PC-9 (cell line): ENCODE measurements at places on chromosomes 12 and 14.

DNA sequence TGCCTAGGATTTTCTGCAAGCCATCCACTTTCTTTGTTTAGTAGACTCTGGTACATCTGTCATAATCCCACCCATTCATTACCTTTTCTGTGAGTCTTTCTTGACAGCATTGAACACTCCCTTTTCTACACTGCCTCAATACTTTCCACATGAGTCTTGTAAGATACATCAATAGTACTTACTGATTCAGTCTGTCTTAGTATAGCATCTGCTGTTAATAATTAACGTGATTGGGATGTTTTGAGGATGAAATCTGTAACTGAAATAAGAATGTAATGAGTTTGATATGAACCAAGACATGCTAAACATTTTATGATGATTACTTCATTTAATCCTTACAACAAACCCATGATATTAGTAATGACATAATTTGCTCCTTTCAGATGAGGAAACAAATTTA is 196.2 kb upstream of the FOXG1 start:
- no peaks in the 10 kb centered on the region for H3K4me1 ChIP-seq
- DNase-seq, result no peak
- no peaks in the 10 kb centered on the region for H3K27me3 ChIP-seq
- no peak overlapping the region for H3K27ac ChIP-seq

DNA sequence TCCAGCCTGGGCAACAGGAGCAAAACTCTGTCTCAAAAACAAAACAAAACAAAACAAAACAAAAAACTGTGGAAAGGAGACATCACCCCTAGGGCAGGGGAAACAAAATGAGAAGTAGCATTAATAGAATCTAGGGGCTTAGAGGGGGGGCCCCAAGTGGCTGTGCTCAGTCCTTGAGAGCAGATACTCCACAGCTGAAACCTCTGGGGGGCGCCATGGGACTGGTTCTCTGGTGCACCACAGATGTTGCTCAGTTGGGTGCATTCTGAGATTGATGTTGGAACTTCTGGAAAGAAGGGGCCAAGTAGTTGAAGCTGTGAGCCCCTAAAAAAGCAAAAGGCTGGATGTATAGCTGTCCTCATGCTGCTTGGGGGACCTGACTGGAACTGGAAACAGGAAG is 11.8 kb upstream of the SYNE2 start:
- H3K4me3 ChIP-seq, result no peak overlapping the region
- DNase-seq, result no peak
- H3K27me3 ChIP-seq, result no peaks in the 10 kb centered on the region
- no peak overlapping the region for H3K27ac ChIP-seq
- H3K36me3 ChIP-seq, result no peaks in the 10 kb centered on the region

DNA sequence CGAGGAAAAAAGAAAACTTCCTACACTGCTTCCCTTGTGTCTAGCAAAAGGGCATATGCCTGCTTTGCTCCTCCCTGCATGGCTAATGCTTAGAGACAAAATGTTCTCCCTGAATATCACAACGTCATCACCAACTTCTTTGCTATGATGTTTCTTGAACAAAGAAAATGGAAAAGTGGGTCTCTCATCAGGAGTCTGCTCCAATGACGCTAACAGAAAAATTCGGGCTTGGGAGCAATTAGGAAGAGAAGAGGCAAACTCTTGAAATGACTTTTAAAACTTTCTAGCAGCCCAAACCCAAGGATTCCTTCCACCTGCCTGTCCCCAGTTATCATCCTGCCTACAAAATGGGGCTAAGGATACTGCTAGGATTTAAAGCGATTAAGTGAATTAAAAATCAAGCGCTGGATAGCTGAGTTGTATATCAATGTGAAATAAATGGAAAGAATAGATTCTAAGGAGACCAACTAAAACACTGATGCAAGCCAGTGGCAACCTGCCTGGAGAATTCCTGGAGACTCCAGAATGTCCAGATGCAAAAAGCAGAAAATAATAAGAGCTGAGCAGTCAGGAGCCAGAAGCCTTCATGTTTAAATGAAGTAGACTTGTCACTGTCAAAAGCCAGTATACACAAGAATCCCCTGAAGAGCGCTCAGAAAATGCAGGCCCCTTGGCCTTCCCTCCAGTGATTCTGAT is 183.8 kb downstream of the DPF3 start:
- no peaks in the 10 kb centered on the region for H3K4me1 ChIP-seq
- DNase-seq, result no peak
- H3K27ac ChIP-seq, result no peak overlapping the region

DNA sequence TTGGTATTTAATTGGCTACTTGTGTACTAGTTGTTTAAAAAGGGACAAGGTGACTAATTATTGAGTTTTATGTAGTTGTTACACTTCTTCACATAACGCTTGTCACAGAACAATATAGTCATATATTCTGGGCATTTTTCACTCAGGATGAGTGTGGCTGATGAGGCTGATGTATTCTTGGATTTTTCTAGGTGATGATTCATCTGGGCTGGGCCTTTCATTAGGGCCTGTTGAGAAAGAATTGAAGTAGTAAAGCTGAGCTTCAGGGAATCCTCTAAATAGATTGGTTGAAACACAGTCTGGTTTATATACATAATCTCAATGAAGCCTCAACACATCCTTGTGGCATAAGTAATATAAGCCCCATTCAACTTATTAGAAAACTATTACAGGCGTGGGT is 445.7 kb downstream of the DAD1 start:
- H3K4me1 ChIP-seq, result no peaks in the 10 kb centered on the region
- no peak for DNase-seq
- H3K4me3 ChIP-seq, result no peak overlapping the region
- H3K27ac ChIP-seq, result no peak overlapping the region
- H3K27me3 ChIP-seq, result no peaks in the 10 kb centered on the region

DNA sequence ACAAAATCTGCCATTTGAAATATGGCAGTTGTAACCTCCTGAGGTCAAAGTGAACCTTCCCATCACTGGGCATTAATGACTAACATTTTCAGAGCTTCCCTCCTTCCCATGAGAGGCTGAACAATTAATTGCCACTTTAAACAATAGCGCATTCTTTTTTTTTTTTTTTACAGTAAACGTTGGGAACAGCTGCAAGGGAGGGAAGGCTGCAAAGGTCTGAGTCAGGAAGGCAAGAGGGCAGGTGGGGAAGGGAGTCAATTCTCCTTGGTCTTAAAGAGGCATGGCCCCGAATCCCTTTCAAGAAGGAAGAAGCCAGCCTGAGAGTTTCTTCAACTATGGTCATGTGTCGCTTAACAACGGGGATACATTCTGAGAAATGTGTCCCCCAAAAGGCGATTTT is 41.0 kb upstream of the PLEKHG3 start:
- H3K36me3 ChIP-seq, result no peaks in the 10 kb centered on the region
- peak; percentile 43 for DNase-seq
- no peak overlapping the region for H3K4me3 ChIP-seq

DNA sequence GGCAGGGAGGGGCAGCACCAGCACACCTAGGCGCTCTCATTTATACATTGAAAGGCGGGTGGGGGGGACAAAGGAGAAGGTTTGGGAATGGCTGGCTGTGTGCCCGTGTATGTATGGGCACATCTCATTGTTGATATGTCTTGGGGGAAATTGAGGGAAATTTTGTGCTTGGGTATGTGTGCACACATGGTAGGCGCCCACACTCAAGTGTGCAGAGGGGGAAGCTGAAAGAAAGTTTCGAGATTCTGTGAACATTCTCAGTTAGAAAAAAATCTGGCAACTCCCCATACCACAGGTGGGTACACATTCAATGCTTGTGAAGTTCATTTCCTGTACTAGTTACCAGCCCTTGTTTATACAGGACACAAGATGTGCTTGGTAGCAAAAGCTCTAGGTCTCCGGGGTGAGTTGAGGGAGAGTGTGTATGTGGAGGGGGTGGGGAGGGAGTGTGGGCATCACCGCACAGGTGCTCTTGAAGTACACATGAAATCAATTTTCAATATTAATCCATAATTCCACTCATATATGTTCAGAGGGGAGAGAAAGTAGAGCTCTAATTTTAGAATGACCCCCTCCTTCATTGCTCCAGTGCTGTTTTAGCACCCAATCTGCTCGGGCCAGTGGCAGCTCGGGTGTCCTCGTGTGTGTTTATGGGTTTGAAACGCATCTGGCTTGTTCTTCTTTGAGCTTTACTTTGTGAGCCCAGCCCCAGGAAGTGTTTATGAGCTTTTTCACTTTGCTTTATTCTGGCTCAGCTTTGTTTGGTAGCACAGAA is 286.0 kb downstream of the ZFP36L1 start:
- H3K27me3 ChIP-seq, result no peaks in the 10 kb centered on the region
- no peak overlapping the region for H3K4me3 ChIP-seq
- H3K36me3 ChIP-seq, result no peaks in the 10 kb centered on the region
- H3K27ac ChIP-seq, result no peak overlapping the region
- DNase-seq, result peak; percentile 12

DNA sequence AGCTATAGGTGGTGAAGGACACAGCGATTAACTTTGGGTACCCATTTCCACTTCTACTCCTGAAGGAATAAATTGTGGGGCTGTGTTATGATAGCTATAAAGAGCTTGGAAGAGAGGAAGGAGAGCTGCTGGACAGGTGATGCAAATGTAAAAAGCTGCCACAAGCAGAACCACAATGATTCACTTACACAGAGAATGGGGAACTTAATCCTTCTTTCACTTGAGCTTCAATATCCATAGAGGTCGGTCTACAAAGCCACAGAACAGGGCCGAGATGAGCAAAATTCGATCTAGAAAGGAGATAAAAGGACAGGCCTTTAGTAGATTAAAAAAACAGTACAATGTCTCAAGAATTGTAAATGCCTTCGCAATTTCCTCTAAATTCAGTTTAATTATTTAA is 831.1 kb downstream of the LRFN5 start:
- H3K27me3 ChIP-seq, result no peaks in the 10 kb centered on the region
- no peak overlapping the region for H3K4me3 ChIP-seq
- H3K4me1 ChIP-seq, result no peaks in the 10 kb centered on the region
- no peak overlapping the region for H3K27ac ChIP-seq

GRCh38 chr14:68380329-68380741 is 412.5 kb downstream of the ZFP36L1 start:
- no peaks in the 10 kb centered on the region for H3K36me3 ChIP-seq
- no peak overlapping the region for H3K4me3 ChIP-seq
- peaks cover 41% of the 10 kb centered on the region for H3K4me1 ChIP-seq

DNA sequence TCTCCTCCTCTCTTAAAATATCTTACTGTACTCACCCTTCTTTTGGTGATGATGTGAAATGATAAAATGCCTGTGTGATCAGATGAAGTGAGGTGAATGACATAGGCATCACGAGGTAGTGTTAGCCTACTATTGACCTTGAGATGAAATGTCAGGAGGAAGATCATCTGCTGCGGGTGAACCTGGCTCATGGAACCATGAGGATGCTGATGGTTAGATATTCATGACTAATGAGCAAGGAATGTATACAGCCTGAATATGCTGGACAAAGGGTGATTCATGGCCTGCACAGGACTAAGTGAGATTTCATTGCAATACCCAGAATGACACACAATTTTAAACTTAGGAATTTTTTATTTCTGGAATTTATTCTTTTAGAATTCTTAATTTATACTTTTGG is 89.6 kb downstream of the DAAM1 start:
- peak overlapping the region; percentile 85 for H3K27ac ChIP-seq
- no peak overlapping the region for H3K4me3 ChIP-seq
- no peaks in the 10 kb centered on the region for H3K36me3 ChIP-seq
- no peaks in the 10 kb centered on the region for H3K27me3 ChIP-seq
- DNase-seq, result peak; percentile 46

- H3K4me1 ChIP-seq, result peaks cover 14% of the 10 kb centered on the region
- H3K36me3 ChIP-seq, result no peaks in the 10 kb centered on the region
- no peak overlapping the region for H3K4me3 ChIP-seq
- H3K27ac ChIP-seq, result peak overlapping the region; percentile 32; the same call in 1 of the 2 replicates
- peak; percentile 71 for DNase-seq
- no peaks in the 10 kb centered on the region for H3K27me3 ChIP-seq
These were observed 9.3 kb upstream of the C12orf43 start for GRCh38 chr12:121025442-121026226.

DNA sequence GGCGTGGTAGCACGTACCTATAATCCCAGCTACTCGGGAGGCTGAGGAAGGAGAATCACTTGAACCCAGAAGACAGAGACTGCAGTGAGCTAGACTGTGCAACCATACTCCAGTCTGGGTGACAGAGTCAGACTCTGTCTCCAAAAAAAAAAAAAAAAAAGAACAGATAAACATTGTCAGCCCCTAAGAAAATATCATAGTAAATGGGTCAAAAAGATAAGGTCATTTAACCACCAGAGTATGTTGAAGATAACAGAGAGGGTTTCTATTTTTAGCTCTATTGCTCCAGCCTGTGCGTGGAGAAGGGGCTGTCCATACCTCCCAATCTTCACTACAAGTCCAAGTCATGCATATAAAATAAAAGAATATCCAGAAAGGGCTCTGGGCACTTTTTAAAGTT is 15.4 kb downstream of the LGMN start:
- H3K27ac ChIP-seq, result no peak overlapping the region
- H3K4me1 ChIP-seq, result peaks cover 41% of the 10 kb centered on the region
- no peaks in the 10 kb centered on the region for H3K27me3 ChIP-seq

- peak overlapping the region; percentile 16 for H3K4me3 ChIP-seq
- no peaks in the 10 kb centered on the region for H3K27me3 ChIP-seq
- peaks cover 81% of the 10 kb centered on the region for H3K4me1 ChIP-seq
These were observed 72.3 kb downstream of the SRGAP1 start for GRCh38 chr12:63916561-63917476.

- no peaks in the 10 kb centered on the region for H3K27me3 ChIP-seq
- no peaks in the 10 kb centered on the region for H3K4me1 ChIP-seq
- no peak overlapping the region for H3K4me3 ChIP-seq
These were observed 1252.6 kb downstream of the TMEM121 start for GRCh38 chr14:106778986-106779385.

DNA sequence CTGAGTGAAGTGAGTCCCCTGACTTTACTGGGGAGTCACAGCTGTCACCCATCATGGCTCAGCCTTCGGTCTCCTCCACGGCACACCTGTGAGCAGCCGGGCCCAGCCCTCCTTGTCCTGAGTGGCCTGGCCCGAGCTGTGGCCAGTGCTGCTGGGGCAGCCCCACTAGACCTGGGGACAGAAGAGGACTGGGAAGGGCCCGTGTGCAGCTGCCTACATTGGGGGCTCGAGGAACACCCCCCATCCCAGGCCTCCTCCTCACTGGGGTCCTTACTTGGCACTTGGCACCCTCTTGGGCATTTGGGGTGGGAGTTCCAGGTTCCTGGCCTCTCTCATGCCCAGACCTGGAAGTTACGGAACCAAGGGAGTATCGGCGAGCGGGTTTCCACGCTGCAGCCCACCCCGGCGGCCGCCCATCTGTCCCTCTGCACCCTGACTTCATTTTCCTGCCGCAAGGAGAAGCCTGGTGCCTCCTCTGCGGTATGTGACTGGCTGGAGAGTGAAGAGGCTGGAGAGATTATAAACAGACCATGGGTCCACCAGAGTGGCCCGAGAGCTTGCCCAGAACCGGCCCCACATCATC is 179.7 kb downstream of the KIF26A start:
- no peaks in the 10 kb centered on the region for H3K36me3 ChIP-seq
- H3K27me3 ChIP-seq, result peaks cover 95% of the 10 kb centered on the region
- no peak overlapping the region for H3K27ac ChIP-seq
- no peak overlapping the region for H3K4me3 ChIP-seq

- H3K4me1 ChIP-seq, result peaks cover 33% of the 10 kb centered on the region
- peaks cover 56% of the 10 kb centered on the region for H3K36me3 ChIP-seq
- H3K4me3 ChIP-seq, result no peak overlapping the region
- no peaks in the 10 kb centered on the region for H3K27me3 ChIP-seq
- no peak for DNase-seq
- H3K27ac ChIP-seq, result peak overlapping the region; percentile 57
These were observed 5.7 kb upstream of the VTI1B start for GRCh38 chr14:67680121-67680602.

- DNase-seq, result no peak
- no peak overlapping the region for H3K4me3 ChIP-seq
- H3K4me1 ChIP-seq, result no peaks in the 10 kb centered on the region
- H3K36me3 ChIP-seq, result peaks cover 58% of the 10 kb centered on the region
- H3K27ac ChIP-seq, result no peak overlapping the region
These were observed 26.8 kb downstream of the CKB start for GRCh38 chr14:103495854-103496253.

GRCh38 chr14:91323671-91324605 is 79.4 kb upstream of the GPR68 start:
- no peaks in the 10 kb centered on the region for H3K36me3 ChIP-seq
- H3K27ac ChIP-seq, result no peak overlapping the region
- DNase-seq, result no peak
- H3K27me3 ChIP-seq, result no peaks in the 10 kb centered on the region
- H3K4me1 ChIP-seq, result no peaks in the 10 kb centered on the region
